ENCODE measurements at places on chromosomes 16 and 17.

- no peak for DNase-seq
Observed at GRCh38 chr16:88026964-88027938, 76.0 kb downstream of the BANP start.

GRCh38 chr16:47664653-47665325 lies 203.7 kb downstream of the PHKB start:
- no peak for DNase-seq

- DNase-seq, result no peak
Observed at GRCh38 chr16:17423221-17423620, 47.5 kb downstream of the XYLT1 start.

GRCh38 chr16:46896314-46896968 lies 12.3 kb downstream of the GPT2 start:
- DNase-seq, result no peak

- DNase-seq, result peak; percentile 17
Observed at GRCh38 chr16:11405331-11406176, 60.3 kb downstream of the RMI2 start.

Measured in T-helper 2 cell (primary cell).